ENCODE measurements at places on chromosomes 11 and 22. TPM values are rescaled to one million over a fixed set of nuclear protein-coding genes. Genes with fewer than 3 reads are reported as not detected.
A peak's percentile ranks its signal among the peaks of the same experiment; 100 is the strongest.

DNA sequence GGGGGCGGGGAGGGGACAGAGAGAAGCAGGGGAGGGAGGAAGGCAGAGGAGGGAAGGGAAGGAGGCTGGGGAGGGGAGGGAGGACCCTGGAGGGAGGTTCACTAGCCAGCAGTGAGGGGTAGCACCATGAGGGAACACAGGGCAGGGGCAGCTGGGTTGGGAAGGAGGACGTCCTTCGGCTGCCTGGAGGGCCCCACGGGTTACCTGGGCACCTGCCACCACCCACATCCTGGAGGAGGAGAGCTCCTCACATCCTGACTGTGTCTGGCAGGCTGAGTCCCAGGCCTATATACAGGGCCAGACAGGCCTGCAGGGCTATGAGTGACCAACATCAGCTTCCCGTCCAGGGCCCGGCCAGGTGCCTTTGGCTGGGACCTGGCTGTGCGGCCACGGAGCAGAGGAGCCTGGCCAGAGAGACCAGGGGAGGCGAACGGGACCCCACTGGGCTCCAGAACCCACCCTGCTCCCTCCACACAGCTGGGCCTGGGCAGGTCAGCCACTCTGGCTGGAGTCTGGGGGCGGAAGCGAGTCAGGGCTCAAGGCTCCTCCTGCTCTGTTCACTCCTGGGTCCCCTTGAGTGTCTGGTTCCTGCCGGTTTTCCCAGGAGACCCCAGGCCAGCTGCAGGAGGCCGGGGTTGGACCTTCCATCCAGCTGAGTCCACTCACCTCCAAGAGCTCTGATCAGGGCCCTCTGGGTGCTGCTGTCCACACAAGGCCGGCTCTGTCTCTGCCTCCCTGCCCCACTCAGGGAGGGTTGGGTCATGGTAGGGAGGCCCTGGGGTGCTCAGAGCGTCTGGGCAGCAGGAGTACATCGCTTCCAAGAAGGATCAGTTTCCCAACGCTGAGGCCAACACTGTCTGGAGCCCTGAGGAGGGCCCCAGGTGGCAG, 677.7 kb downstream of the BRD1 start:
- DNase-seq = no peak

Gene AP5B1
- 5.1 TPM for total RNA-seq

Gene CNGA4
- total RNA-seq = 0.17 TPM

- no peak for DNase-seq
Observed at GRCh38 chr11:47611348-47611794, 17.2 kb upstream of the C1QTNF4 start.

Gene TCN2
- 6.9 TPM for total RNA-seq

DNA sequence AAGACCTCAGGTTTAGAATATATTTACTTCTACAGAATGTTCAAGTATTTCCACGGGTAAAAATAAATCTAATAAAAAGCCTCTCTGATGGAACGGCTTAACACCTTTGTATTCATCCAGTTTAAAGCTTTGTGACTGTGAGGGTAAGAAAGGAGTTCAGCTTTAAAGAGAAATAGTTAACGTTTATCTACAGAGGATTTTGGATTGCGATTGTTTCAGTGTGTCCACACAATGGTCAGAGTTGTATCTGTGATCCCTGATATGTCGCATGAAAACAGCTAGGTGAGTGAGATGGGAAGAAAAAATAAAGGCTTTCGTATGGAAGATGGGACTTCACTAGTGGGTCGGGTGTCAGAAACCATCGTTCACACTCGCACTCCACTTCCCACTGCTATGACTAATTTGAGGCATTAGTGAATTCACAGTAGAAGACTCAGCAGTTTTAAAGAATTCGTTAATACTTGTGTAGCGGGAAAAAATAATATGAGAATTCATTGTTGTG, 1.6 kb downstream of the APLP2 start:
- peak; percentile 57 for DNase-seq

- no peak for DNase-seq
Observed at GRCh38 chr11:70700453-70700852, 302.1 kb downstream of the CTTN start.

- no peak for DNase-seq
Observed at GRCh38 chr11:1123970-1124369, 33.8 kb upstream of the MUC5AC start.

DNA sequence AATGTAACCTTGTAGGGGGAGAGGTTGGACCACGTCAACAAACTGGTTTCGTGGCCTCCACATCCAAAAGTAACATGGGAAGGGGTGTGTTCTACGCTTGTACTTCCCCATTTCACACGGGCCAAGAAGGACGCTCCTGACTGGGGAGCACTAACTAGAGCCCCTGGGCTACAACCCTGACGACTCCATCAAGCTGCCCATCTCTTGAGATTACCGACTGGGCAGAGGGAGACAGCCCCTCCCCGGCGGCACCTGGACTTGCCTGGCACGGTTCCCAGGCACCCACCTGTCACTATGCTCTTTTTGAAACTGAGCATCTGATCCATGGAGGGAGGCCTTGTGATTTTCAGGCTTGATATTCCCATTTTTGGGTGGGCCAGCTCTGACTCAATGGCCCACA, 68.5 kb downstream of the SHANK2 start:
- no peak for DNase-seq

DNA sequence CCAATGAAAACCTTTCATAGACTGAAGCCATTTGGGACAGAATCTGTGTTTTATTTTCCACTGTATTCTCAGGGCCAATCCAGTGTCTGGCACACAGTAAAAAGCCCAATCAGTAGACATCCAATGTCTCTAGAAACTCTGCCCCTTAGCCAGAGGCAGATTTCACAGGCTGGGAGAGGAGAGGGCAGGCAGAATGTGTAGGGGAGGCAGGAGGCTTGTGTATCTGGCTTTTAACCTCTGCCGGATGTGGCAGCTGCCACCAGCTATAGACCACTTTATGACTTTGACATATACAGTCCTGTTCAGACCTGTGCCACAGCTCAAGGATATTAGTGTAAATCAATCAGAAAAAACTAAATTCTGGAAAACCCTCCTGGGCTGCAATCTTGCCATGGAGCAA, 4.4 kb downstream of the EXPH5 start:
- no peak for DNase-seq

DNA sequence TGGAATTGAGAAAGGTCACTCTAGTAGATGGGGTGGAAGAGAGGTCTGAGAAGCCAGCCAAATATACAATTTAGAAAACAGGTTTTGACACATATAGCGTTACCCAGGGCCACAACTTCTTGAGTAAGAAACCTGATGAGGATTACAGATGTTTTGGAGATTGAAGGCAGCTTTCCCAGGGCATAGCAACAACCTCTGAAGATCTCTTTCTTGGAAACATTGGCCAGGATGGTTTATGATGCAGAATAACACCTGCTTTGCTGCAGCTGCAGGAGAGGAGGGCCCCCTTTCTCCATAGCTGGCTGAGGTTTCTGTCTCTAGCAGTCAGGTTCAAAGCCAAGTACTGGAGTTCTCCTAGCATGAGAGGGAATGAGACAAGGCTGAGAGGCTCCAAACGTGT, 75.1 kb upstream of the NUP50 start:
- no peak for DNase-seq
